Stomach (tissue), 19 donors: ENCODE measurements at places on chromosomes 6 and 20. TPM values are rescaled to one million over a fixed set of nuclear protein-coding genes. Genes with fewer than 3 reads are reported as not detected.
A peak's percentile ranks its signal among the peaks of the same experiment; 100 is the strongest.

SRSF12 gene
- not detected for total RNA-seq

GRCh38 chr20:22808628-22809027, 224.3 kb upstream of the FOXA2 start:
- DNase-seq: no peak

GRCh38 chr20:45685896-45686295, 15.9 kb upstream of the WFDC11 start:
- peak; percentile 7 for DNase-seq

GRCh38 chr6:40685862-40686261, 98.7 kb upstream of the LRFN2 start:
- DNase-seq: no peak

PRL gene
- not detected for total RNA-seq

DNA sequence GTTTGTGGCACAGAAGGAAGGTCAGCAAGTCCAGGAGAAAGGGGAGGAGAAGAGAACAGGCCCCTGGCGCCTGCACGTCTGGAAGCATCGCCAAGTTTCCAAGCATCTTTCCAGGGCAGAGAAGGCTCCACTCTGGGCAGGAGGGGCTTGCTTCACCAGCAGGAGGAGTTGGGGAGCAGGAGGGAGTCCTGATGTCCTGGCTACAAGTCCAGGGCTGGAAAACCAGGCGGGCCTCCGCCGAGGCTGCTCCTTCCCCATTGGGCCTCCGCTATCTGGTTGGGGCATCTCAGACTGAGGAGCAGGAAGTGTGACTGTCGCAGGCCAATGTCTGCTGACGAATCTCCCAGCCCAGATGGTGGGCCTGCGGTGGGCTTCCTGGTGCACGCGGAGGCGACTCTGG, 421.9 kb downstream of the PREX1 start:
- DNase-seq: no peak

DNA sequence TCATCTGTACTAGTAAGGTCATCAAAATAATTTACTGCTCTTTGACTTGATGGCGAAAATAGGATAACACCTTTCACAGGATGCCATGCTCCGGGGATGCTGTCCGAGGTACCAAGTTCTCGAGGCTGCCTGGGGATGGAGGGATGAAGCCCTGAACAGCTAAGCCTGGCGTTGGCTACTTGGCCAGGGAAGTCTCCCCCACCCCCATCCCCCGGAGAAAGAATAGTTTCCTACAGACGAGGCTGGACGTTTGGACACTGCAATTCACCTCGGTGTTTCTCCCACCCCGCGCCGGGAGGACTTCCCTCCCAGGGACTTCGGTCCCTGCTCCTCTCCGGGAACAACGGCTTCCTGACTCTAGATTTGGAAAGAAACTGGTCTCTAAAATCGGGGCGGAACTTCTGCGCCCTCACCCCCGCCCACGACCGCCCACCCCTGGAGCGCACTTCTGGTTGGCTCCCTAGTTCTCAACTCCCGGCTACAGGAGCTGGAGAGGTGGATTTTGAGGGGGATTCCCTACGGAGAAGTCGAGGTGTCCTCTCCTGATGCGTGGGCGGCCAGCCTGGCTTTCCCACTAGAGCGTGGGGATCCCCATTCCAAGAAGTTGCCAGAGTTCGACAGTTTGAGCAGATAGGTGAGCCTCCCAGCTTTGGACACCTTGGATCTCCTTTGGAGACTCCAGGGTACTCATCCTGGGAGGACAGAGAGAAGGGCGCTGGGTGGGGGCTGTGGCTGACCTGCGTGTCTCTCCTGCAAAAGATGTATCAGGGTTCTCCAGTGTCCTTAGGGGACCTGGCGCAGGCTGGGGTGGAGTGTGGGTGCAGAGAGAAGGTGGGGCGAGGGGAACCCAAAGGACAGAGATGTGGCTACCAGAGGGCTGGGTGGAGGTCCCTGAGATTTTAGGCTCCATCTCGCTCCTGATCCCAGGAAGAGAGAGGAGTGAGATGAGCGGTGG, 1.1 kb downstream of the PCSK2 start:
- no peak for DNase-seq

- DNase-seq: no peak
Observed at GRCh38 chr6:41346441-41346840, 11.0 kb downstream of the NCR2 start.

- DNase-seq: no peak
Observed at GRCh38 chr6:10406556-10406955, 8.3 kb downstream of the TFAP2A start.

GSTA1 gene
- total RNA-seq: 15.9 TPM

LRFN2 gene
- total RNA-seq: not detected

DNA sequence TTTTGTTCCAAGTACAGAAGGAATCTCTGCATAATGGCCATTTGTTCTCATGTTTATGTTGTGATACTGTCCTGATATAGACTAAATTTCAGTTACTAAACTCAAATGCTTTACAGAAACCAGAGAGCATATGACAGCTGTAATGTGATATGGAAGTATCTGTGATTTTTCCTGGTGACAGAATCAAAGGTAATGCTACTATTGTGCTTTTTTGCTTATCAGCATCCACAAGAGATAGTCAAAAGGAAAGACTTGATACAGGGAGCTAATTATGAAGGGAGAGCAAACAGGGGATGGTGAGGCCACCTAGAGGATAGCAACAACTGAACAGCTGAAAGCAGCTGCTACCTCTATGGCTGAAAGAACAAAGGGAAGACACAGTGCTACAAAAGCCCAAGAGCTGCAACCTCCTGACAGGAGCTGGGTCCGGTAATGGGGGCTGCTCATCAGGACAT, 181.4 kb downstream of the PHF3 start:
- peak; percentile 31 for DNase-seq

DNA sequence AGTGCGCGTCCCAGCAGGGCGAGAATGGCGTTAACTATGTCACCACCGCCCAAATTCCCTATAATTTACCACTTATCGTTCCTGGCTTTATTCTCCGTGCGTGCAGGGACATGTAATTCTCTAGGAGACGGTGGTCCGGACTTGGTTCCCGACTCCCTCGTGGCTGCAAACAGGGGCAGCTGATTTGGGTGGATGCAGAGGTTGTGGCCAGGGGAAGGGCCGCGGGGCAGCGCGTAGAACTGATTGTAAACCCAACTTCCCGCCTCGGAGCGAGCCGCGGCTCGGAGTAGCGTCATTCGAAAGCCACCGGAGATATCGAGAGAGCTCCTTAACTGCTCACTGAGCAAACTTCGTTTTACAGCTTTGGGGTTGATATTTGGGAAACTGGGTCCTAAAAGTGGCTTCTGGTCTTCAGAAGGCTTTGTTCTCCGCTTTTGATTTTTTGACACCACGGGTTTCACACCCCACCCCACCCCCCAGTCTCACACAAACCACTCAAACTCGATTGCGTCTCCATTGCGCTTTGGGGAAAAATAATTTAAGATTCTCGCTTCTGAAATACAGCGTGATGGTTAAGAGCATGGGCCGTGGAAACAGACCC, 17.5 kb upstream of the ZSCAN9 start:
- DNase-seq: peak; percentile 65

METTL24 gene
- 25.8 TPM for total RNA-seq
